ENCODE measurements at places on chromosomes 16 and 17.
A peak's percentile ranks its signal among the peaks of the same experiment; 100 is the strongest.

DNA sequence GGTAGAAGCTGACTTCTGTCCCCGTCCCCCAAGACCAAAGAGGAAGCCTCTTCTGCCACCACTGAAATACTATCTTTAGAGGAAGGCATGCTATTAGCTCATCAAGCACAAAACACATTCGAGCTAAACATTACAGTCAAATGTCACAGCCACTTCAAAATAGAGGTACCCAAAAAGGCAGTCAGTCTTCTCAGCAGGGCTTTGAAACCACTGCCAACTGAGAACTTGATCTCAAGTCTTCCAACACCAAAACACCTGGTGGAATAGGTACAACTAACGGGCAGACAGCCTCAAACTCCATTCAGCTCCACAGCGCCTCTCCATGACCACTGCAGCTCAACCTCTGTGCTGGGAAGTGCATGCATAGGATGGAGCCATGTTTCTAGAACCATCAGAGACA lies 36.0 kb downstream of the ZFHX3 start:
- no peak for DNase-seq

GRCh38 chr16:71894229-71894920 lies 956 bp upstream of the IST1 start:
- DNase-seq: peak; percentile 35

DNA sequence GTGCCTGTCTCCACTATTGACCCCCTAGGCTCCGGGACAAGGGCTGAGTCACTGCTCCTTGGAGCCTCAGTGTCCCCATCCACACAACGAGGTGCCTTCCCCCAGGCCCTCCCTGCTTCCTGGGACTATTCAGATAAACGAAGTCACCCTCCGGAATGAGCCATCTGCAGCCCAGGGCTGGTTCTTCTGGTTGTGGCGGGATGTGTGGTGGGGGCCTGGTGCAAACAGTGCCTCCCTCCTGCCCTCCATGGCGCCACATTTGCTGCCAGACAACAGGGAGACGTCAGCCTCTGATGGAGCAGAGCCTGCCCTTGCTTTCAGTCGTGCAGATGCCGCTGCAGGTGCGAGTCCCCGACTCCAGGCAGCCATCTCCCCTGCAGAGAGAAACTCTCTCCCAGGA lies 5.1 kb upstream of the KRT16 start:
- DNase-seq: no peak

GRCh38 chr17:31488264-31488981 lies 96.9 kb downstream of the RAB11FIP4 start:
- DNase-seq: no peak

GRCh38 chr17:903691-904481 lies 75.7 kb downstream of the NXN start:
- DNase-seq: no peak
